GM06990 (cell line): ENCODE measurements at places on chromosomes 3 and 15.
A peak's percentile ranks its signal among the peaks of the same experiment; 100 is the strongest.

DNA sequence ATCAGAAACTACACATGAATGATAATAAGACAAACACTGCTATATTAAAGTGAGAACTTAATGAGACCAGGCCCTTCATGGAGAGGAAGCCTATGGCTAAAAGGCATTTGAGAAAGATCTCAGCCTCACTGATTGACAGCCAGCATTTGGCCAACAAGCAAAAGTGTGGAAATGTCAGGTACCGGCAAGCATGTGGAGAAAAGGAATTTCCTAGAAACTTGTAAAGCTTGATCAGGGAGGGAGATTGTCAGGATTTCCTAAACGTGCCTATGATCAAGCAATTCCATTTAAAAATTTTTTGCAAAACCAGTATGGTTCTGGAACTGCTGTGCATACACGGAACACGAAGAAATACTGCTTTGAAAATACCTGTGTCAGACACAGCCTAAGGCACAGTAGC lies 220.3 kb upstream of the ATP10A start:
- no peak for DNase-seq

GRCh38 chr3:161557445-161558150 lies 61.0 kb downstream of the OTOL1 start:
- DNase-seq: no peak

- no peak for DNase-seq
These were observed 3.6 kb downstream of the TAGLN3 start for GRCh38 chr3:112002096-112002971.

DNA sequence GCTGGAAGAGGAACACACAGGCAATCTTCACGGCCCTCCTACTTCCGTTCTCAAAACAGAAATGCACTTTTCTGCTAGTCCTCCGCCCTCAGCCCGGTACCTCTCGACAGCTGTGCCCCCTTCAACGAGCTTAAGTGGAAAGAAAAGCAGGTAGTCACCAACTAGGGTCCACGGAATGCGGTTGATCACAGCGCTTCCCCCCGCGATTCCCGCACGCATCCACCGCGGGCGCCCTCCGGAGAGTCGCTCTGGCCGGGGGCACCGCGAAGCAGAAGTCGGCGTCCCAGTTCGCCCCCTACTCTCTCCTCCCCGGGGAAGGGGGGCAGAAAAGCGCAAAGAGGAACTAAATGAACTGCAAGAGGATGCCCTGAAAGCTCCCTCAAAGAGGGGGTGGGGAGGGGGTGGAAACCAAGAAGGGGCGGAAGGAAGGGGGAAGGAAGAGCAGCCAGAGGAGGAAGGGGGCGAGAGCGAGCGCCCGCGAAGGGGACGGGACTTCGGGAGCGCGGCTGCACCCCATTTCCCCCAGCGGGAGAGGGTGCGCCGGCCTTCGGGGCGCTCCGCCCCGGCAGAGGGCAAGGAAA lies 738 bp downstream of the ACAP2 start:
- peak; percentile 70 for DNase-seq

DNA sequence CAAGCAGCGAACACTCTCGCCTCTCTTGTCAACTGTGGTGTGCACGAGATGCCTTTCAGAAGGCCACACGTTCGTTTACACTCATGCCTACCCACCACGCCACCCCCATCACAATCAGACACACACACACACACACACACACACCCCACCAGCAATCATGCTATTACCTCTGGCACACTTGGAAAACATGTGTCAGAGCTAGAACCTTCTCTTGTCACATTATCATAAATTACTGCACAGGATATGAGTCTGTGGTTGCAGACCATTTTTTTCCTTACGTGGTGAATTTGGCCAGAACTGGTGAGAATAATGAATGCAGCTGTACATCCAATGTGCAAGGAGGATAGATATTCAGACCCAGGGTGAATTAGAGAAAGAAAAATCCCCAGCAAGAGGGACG lies 52.4 kb downstream of the TRIM69 start:
- no peak for DNase-seq

DNA sequence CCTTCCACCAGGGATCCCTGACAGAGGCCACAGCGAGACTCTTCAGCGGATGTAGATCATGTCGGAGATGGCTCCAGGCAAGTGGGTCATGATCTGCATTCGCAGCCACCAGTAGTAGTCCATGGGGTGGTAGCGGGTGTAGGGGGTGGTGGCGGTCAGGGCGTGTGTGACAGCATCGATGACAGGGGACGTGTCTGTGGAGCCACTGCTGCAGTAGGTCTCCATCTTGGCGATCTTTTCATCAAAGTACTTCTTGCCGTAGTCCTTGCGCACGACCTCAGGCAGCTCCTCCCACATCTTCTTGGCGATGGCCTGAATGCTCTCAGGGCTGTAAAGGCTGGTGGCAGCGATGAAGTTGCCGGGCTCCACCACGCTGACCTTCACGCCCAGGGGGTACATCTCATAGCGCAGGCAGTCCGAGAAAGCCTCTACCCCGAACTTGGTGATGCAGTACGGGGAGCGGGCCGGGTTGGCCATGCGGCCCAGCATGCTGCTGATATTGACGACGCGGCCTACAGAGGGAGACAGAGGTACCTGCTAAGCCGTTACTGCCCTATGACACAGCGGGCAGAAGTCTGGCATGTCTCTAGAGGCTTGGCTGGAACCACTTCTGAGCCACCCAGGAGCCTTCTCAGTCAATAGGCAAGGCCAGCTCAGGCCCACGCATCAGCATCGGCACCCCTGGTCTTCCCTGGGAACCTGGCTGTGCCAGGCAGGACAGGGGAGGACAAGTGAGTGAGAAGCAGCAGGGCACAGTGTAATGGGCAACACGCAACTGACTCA lies 43.7 kb downstream of the BDH1 start:
- DNase-seq: no peak

- DNase-seq: no peak
These were observed 56.1 kb downstream of the ST6GAL1 start for GRCh38 chr3:186986406-186986805.

DNA sequence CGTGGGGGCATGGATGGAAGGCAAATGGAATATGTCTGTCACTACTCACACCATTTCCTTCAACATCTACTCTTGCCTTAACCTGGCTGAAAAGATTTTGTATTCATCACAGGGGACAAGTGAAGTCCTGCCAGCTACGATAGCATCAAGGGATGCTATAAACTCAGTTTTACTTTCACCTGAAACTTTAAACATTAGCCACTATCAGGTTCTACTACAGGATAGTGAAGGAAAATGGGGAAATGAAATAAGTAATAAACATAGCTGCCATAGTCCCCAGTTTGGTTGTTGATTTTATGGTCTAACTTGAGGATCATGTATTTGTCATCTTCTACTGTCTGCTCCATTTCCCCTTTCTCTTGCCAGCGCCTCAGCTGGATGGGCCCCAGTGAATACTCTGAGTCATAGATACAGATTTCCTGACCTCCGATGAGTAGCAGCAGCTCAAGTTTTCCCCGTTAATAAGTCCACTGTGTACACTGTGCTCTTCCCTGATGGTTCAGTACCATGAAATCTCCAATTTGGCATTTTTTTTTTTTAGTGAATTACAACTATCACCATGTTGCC lies 338.2 kb upstream of the SLCO3A1 start:
- DNase-seq: peak; percentile 22

GRCh38 chr15:83592370-83593040 lies 61.4 kb upstream of the ADAMTSL3 start:
- DNase-seq: no peak
